ENCODE measurements at places on chromosomes 7 and 10.

GRCh38 chr7:42232275-42232674 lies 4.7 kb downstream of the GLI3 start:
- no peak for DNase-seq

DNA sequence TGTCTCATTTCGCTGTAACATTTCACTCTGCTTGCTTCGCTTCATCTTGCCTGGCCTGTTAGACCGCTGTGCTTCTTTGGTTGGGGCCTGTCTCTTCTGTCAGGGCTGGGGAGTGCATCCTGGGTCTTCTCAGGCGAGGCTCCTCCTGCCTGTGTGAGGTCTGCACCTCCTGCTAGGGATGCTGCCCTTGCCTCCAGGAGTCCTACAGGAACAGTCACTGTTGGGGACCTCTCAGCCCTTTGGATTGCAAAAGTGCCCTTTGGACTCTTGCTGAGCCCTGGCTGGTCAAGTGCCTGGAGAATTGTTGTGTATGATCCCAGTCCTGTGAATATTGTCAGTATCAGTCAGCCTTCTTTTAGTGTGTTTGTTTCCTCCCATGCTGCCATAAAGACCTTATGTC lies 84.1 kb downstream of the MDFIC start:
- no peak for DNase-seq

DNA sequence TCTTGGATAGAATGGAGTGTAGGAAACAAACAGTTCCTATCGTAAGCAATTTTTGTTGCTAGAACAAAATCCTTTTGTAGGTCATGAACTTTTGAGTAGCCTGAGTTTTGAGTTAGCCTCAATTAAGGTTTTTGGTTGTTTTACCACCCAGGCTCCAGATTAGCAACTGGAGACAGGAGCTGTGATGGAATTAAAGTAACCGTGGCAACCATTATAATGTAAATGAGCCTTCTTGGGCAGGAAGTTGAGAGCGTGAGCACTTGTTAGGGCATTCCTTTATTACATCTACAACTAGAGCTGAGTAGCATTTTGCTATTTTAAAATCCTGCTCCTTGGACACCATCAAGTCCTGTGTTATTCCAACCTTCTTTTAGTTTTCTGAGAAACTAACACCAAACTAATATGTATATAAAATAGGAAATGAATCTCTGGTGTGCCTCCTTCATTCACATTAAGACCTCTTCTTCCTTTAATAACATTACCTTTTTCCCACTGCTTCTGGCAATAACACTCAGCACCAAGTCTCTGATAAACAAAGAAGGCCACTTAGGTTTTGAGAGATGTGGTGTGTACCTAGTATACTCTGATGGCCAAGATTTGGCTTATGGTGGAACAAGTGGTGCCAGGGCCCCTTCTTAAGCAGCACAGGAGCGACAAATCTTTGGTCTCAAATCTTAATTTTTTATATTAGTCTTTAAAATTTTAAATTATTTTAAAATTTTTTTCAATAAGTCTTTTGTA lies 34.0 kb downstream of the AHCYL2 start:
- DNase-seq: no peak

DNA sequence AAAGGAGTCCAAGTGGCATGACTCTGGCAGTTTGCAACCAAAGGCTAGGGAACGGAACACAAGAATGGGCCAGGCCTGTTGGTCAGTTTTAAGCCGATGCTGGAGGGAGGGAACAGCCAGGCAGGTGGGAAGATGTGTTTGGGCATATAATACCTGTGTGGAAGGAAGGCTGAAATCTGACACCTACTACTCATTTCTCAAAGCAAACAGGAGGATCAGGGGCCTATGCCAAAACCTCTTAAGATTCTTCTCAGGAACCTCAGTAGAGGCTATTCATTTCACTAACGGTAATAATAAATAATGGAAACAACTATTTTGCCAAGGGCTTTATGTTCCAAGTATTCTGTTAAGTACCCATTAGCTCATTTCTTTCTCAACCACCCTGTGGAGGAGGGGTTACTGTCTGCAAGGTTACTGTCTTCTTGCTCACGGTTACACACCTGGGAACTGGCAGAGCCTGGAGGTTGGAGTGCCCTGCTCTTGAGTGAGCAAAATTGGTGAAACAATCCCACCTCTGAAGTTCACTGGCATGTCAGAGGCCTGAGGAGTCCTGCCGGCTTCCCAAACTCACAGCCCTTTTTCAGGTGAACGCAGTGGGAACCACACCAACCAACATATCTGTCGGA lies 35.5 kb downstream of the GOT1 start:
- DNase-seq: no peak

DNA sequence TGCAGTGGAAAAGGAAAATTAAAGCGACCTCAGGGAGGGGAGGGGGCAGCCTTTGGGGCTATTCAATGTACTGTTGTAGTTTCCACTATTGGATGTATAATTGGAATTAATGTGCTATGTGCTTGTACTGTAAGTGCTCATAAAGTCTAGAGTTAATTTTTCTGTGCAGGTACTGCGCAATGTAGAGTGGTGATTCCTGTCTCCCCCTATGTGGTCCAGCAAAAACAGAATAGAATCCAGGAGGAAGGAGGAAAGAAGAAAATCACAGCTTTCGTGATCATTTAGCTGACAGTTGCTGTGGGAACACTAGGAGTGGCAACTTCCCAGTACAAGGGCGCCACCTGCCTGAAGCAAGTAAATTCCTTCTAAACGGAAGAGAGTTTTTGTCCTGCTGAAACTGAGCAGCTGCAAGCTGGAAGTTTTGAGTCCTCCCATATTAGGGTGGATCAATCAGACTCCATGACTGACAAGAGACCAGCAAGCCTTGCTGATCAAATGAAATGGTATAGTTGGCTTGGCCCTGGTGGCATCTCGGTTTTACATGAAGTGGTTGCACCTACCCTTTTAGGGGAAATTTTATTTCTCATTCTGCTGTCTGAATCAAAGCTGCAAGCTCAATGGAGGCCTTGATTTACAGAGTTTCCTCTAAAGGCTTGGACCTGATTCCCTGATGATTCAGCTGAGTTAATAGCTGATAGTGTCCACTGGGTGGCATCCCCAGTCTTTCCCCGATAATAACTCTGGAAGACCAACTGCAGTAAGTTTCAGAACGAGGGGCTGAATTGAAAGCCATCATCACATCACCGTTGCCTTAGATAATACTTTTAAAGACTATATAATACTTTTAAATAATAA lies 299.8 kb downstream of the HGF start:
- DNase-seq: peak; percentile 67

DNA sequence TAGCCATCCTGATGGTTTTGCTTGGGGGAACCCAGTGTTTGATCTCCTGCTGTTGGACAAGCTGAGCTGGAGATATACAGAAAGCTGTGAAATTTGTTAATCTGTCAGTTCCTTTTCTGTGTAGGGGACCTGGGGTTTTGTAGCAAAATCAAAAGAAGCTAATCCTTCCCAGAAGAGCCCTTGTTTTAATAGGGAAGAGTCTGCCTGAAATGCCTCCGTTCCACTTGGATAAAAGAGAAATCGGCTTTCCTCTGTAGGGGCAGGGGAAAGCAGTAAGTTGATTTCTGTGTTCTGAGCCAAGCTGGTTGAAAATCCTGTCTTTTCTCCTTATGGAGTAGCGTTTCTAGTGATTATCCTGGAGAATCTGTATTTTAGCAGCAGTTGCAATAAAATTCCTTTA lies 472.6 kb downstream of the SORCS3 start:
- no peak for DNase-seq

- DNase-seq: peak; percentile 24
Measured at GRCh38 chr10:70162892-70163201, 7.5 kb downstream of the SAR1A start.

GRCh38 chr7:116310141-116310540 lies 99.8 kb downstream of the TES start:
- no peak for DNase-seq

- DNase-seq: no peak
Measured at GRCh38 chr7:7996568-7996967, 28.0 kb downstream of the GLCCI1 start.

DNA sequence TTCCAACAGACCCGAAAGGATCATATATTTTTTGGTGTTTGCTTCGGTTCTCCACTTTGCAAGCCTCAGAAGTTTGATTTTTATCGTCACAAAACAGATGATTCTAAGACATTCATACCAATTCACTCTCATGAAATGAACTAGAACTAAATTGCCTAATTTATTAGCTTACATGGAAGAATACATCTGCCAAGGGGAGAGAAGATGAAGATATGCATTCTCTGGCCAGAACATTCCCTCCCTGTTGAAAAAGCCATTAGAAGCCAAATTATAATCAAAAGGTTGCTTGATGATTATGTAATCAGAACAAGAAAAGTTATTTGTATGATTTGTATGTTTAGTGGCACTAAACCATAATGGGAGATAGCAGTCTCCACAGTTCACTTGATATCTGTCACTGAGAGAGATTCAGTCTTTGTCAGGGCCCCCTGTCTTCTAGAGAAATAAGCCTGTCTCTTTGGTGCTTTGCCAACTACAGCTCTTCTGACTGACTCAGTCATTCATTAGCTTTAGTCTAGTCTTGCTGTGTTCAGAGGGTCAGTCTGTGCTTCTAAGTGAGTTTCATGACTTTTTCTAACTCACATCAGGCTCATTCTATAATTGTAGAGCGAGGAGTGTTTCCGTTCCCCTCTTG lies 95.3 kb upstream of the GNAI1 start:
- no peak for DNase-seq

DNA sequence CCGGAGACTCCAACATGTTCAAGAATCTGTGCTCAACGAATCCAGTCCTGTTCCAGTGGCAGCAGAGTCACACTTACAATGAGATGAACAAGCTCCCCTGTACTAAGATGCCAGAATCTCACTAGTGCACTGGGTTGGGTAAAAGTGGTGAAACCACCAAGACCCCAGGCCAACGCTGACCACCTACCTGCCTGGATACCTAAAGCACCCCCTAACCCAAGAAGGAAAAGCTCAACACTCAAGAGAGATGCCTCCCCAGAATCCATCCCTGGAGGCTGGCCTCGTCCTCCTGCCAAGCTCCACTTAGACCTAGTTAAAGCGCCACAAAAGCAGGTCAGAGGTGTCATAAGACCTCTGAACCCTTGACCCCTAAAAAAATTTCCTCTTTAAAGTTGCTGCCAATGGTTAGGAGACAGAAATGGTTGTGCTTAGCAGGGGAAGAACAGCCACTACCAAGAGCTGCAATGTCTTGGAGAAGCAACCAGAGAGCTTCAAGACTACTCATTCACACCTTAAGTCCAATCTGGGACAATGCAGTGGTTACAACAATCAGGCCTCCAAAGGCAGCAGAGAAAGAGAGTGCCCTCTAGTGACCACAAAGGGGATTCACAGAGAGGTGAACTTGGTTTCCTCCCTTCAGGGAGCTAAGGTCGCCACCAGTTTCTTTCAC lies 94.6 kb upstream of the MACROH2A2 start:
- peak; percentile 70 for DNase-seq

GRCh38 chr7:134847851-134848588 lies 68.6 kb downstream of the CALD1 start:
- no peak for DNase-seq

DNA sequence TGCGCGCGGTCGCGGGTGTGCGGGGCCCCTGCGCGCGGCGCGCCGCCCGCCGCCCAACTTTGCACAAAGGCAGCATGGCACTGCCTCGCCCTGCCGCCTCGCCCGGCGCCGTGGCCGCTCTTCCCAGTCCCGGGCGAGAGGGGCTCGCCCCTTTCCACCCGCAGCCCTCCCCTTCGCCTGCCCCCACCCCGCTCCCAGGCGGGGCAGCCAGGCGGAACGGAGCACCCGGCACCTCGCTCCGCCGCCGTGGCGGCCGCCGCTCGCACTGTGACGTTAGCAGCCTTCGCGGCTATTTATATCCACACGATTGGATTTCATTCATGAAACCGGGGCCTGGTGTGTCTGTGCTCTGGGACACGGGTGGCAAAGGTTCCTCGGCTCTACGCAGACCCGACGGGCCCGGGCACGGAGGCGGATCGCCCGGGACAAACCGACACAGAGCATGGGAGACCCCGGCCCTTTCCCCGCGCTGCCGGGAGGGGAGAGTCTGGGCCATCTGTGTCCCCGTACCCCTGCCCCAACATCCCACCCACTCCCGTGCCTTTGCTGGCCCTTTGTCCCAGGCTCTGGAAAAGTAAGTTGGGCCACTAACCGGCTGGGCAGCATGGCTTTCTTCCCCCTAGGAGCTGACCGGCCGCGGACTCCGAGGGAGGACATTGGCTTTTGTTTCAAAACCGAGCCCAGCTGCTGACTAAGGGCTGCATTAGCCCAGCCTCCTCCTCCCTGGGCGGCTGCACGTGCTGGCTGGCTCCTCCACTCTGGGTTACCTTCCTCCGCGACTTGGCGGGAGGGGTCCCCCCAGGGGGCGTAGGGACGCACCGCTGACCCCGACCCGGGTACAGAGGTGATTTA lies at the start of gene RHOBTB1:
RHOBTB1 (minus strand) TSS at position 128 of the 852 bp plus-strand sequence. CDS start 32,643 bp downstream, outside the sequence.
- peak; percentile 73 for DNase-seq

GRCh38 chr7:96997512-96998032 lies 7.8 kb upstream of the DLX6 start:
- DNase-seq: no peak

- no peak for DNase-seq
Measured at GRCh38 chr10:5343979-5344378, 20.8 kb upstream of the UCN3 start.

DNA sequence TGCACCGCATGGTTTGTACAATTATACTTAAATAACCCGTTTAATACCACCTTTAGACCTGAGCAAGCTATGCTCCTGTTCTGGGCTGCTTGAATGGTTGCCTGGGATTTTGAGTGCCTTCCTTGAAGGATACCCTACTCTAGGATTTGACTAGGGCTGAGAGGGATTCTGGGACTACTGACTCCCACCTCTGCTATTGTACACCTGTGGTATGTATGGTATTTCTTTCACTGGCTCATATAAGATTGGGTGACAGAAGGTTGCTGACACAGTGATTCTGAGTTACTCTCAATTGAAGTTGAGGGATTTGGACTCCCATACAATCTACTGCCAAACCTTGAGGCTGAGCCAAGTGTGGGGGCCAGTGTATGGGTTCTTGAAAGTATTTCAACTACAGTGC lies 494.4 kb upstream of the SEMA3D start:
- no peak for DNase-seq

- DNase-seq: no peak
Measured at GRCh38 chr7:107588529-107589130, 8.6 kb downstream of the BCAP29 start.

GRCh38 chr7:76411626-76412025 lies 2.1 kb upstream of the SSC4D start:
- no peak for DNase-seq

- DNase-seq: no peak
Measured at GRCh38 chr10:118922226-118922625, 107.3 kb upstream of the NANOS1 start.

DNA sequence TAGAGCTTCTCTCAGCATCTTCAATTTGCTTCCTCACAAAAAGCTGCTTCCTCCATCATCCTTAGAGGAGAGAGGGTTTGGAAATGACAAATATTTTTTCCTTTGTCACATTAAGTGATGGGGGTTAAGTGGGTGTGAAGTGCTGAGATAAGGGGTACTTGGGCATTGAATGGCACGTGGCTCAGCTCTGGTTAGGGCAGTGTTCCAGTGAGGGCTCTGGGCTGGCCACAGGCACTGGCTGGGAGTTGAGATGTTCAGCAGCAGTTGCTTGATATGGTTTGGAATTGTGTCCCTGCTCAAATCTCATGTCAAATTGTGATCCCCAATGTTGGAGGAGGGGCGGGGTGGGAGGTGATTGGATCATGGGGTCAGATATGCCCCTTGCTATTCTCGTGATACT lies 33.7 kb upstream of the CHCHD3 start:
- no peak for DNase-seq

- DNase-seq: no peak
Measured at GRCh38 chr10:109215291-109216075, 707.8 kb downstream of the XPNPEP1 start.
